Activated CD4-positive, alpha-beta memory T cell treated with anti-CD3 and anti-CD28 coated beads for 36 hours (primary cell): ENCODE measurements at places on chromosomes 6 and 20.

DNA sequence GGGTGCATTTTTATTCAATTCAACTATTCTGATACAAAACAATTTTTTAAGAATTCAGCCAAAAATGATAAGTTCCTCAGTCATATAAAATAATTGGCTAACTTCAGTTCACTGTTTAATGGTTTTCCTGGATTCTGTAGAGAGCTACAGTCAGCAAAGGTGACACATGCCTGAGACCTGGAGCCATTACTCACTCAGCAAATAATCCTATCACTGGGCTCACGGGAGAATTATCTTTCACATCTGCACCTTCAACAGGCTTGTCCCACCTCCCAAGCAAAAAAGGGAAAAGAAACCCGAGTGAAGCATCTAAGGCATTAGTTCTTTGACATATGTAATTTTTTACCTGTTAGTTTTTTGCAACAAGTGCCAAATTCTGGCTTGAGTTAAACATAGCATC lies 34.9 kb upstream of the FOXA2 start:
- no peak for DNase-seq

GRCh38 chr6:119327810-119328209 lies 21.8 kb downstream of the MAN1A1 start:
- no peak for DNase-seq

DNA sequence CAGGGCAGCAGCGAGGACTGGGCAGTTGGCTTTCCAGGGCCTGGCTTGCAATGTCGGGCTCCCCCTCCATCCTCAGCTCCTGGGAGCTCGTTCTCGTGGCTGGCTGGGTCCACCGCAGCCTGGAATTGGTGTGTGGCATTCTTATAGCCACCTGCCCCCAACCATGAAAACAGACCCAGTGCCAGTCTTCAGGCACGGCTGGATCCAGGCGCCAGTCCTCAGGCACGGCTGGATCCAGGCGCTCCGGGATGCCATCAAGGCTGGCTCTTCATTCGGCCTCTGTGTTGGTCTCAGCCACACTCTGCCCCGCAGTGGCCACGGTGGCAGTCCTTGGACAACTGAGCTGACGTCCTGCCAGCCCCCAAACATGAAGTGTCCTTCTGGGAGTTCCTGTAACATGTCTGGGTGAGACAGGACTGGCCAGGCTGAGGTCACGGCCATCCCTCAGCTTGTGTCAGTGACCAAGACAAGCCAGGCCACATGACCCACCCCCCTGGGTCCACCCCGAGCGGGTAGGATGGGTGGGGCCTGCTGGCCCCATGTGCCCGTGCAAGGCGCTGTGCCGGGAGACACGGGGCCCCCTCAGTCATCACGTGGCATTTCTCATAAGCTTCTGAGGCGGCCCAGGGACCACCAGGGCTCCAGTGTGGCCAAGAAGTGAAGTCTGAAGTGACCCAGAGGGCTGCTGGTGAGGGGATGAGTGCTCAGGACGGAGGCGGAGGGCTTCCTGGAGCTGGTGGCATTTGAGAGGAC lies 99.0 kb downstream of the TAF4 start:
- no peak for DNase-seq

DNA sequence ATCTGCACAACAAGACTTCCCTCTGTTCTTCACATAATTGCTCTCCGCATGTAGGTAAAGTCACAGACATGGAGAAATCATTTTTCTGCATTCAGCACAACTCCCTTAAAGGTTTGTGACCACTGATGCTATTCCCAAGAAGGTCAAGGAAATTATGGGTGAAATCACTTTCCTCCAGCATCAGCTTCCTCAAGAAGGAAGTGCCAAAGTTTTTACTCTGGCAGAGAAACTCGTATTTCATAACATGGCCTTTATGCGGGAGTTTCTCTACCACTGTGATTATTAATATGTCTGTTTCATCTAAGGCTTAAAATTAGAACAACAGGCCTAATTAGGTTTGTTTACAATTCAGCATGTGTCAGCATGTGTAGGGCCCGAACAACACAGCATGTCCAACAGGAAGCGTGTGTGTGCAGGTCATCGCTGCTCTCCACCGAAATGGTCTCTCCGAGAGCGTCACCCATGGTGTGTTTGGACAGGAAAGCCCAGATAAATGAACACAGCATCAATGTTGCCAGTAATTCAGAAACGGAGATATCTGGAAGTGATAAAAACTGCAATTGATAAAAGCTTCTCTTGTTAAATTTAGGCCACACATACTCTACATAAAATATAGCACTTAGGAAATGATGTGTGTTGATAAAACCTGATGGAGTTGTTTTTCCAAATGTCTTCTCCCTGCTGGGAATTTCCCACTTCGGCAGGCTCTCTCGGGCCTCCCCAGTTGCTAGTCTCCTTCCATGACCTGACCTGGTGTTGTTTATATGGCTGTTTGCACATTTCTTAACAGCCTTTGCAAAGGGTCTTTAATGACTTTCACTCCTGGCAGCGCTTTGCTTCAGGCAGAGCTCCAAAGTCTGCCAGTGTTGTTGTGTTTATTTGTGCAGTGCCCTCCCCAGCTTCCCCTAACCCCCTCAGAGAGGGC lies 265.1 kb upstream of the CEP162 start:
- DNase-seq = no peak

GRCh38 chr6:38239719-38240451 lies 399.8 kb downstream of the BTBD9 start:
- no peak for DNase-seq

DNA sequence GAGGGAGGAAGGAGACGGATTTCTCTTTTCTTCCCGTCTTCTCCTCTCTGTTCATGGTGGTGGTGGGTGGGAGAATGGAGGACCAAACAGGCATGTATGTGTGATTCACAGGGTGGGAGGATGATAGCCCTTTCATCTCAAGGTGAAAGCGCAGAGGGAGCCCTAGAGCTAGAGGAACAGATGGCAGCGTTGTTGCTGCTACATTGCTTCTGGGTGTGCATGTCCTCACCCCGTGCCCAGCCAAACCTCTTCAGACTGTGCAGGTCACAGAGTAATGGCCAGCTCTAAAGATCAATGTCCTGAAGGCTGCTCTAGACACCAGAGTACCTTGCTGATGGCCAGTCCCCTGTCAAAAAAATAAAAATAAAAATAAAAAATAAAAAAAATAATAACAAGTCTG lies 301.8 kb downstream of the TBC1D7 start:
- DNase-seq = no peak

DNA sequence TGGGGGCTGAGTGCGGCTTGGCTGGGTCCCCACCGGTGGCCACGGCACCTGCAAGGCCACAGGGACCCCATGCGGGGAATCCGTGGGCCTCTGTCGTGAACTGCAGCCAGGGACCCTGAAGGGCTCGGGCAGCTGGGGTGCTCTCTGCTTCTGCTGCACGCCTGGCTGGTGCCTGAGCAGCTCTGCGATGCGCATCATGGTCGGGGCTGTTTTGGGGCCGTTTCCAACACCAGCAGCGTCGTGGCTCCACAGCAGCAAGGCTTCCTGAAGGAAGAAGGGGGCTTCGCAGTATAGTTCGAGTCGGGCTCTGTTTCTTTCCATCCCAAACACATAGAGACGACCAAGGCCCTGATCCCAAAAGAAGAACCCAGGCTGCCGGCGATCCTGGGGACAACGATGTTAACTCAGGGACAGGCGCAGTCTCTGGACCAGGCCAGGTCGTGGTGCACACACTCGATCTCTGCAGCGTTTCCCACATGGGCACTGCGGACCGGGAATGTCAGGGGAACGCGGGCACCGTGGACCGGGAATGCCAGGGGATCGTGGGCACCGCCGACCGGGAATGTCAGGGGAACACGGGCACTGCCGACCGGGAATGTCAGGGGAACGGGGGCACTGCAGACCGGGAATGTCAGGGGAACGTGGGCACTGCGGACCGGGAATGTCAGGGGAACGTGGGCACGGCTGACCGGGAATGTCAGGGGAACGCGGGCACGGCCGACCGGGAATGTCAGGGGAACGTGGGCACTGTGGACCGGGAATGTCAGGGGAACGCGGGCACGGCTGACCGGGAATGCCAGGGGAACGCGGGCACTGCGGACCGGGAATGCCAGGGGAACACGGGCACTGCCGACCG lies 36.8 kb upstream of the BHLHE23 start:
- DNase-seq = no peak

GRCh38 chr6:112407101-112407590 lies 60.0 kb downstream of the RFPL4B start:
- DNase-seq = no peak

DNA sequence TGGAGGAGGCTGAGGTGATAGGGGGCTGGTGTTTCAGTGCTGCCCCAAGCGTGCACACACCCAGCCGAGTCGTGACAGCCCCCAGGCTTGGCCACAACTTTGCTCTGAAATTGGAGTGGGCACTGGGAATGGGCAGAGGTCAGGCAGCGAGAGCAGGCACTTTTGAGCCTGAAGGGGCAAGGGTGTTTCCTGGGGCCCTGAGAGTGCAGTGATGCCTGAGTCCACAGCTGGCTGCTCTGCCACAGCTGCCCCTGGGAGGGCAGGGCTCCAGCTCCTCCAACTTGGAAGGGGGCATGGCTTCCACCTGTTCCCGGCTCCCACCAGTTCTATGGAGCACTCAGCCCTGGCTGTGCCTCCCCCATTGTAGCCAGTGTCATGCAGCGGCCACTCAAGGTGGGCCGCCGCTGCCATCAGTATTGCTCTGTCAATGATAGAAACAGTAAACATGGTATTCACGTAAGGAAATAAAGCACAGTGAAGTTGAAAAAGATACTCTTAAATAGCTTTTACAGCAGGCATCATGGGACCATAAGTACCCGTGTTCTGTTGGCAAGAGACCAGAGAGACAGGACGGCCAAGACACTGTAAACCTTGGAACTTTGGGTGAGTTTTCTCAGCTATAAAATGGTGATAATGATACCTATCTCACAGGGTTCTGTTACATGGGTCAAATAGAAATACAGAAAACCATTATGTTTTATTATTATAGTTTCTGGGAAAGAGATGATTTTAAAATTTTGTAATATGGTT lies 108.9 kb downstream of the THEMIS start:
- no peak for DNase-seq

GRCh38 chr20:25374842-25375241 lies 15.8 kb downstream of the ABHD12 start:
- no peak for DNase-seq

DNA sequence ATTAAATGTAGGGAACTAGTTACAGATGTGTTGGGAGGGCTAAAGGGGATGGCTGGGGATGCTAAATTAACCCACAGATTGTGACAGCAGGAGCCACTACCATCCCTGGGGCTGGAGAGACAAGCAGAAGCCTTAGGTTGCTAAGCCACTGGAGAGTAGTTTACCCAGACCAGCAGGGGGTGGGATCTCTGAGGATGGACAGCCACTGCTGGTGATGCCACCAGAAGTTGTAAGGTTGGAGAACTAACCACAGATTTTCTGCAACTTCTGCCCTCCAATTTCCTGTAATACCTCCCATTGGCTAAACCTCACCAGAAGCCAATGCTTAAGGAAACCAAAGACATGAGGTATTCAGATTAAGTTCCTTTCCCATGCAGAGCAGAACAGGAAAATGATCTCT lies 139.6 kb upstream of the NOX3 start:
- no peak for DNase-seq

DNA sequence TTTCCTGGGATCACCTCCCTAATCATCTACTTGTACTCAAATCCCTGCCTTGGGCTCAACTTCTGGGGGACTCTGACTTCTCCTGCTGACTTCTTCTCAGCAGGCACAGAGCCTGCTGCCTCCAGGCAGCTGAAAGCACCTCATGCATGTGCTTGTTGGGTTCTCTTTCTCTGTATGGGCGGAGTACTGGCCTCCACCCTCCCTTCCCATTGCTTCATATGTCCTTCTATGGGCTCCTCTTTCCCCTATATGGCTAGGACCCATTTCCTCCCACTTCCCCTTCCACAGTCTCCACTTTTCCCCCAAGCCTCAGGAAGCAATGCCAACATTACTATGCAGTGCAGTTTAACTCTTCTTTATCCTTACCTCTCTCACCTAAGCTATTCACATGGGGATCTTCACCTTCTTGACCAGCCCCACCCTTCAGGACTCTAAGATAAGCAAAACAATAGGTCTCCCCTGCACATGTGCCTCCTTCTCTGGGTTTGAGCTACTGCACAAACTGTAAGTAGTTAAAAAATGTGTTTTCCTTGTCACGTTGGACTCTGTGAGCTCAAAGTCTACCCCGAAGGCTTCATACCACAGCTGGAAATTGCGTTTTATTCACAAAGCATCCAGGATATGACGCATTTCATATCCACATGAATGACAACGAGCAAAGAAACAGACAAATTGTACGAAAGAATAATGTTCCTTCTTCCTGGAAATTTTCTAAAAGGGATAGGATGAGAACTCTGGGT lies 93.7 kb downstream of the CDS2 start:
- DNase-seq = no peak

GRCh38 chr6:132490478-132491204 lies 22.3 kb downstream of the STX7 start:
- DNase-seq = no peak

DNA sequence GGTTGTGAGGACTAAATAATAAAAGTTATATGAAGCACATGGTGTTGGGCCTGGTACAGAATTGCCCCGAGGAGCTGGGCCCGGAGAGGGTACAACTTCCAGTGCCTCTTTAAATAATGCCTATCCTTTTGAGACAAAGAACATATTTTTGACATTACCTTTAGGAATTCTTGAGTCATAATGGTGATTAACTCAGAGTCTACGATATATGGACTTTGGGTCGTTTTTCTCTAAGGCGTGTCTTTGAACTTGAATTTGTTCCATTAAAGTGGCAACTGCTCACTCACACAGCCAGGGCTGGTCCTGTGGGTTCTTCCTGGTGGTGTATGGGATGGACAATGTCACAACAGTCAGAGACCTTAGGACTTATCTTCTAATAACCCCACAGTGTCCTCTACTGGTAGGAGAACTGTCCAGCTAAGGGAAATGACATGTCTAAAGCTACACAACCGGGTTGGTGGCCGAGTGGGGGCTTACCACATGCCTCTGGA lies 106.5 kb downstream of the CDC5L start:
- no peak for DNase-seq

DNA sequence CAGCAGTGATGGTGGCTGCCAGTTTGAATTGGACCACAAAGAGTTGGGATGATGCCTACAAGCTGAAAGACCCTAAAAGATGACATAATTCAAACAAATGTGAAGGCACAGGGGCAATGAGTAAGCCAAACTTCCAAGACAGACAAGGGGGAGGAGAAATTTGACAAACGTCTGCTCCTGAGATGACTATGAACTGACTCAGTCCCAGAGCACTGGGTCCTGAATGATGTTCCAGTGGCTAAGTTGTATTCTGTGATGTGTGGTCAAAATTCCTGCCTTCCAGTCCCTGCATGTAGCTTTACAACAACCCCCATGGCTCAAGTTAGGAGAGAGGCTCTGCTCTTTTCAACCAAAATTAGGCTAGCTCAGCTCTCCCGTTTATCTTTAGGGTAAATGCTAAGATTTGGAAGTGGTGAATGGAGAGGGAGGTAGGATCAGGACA lies 86.1 kb upstream of the SIRPA start:
- DNase-seq = no peak

GRCh38 chr6:8513174-8513573 lies 77.8 kb upstream of the SLC35B3 start:
- DNase-seq = no peak

DNA sequence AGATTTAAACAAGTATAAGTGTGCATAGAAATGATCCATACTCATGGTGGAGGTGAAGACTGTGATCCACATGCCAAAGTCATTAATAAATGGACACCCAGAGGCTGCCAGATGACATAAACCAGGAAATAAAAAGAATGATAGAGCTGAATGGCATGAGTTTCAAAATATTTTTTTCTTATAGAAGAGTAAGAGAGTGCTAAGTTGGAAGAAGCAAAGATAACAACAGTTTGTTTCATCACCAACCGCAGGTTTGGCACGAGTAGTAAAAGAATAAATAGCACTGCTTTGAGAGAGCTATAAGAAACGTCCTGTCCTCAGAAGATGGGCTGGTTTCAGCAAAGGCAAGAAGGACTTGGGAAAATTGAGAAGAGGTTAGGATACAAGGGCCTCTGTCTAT lies 246.9 kb downstream of the UBE3D start:
- no peak for DNase-seq
